Thymus (tissue), 14 donors: ENCODE measurements at places on chromosomes 3 and 15. TPM values are rescaled to one million over a fixed set of nuclear protein-coding genes. Genes with fewer than 3 reads are reported as not detected.
A peak's percentile ranks its signal among the peaks of the same experiment; 100 is the strongest.

GRCh38 chr3:10025205-10026083 lies 793 bp upstream of the FANCD2 start:
- no peak for DNase-seq

DNA sequence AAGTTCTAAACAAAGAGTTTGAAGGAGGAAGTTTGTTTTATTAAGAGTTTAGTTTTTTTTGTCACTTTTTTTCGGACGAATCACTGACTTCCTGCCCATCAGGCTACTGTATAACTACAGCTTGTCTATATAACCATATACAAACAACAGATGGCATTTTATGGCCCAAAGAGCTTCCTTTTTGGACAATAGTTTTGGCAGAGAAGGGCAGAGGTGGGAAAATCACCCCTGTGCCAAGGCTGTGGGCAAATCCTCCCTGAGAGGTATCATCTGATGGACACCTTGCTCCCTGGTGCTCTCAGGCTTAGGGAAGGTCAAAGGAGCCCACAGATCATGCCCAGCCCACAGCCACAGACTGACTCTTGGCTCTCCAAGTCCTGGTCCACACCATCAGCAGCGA lies 113.4 kb downstream of the OXNAD1 start:
- no peak for DNase-seq

DNA sequence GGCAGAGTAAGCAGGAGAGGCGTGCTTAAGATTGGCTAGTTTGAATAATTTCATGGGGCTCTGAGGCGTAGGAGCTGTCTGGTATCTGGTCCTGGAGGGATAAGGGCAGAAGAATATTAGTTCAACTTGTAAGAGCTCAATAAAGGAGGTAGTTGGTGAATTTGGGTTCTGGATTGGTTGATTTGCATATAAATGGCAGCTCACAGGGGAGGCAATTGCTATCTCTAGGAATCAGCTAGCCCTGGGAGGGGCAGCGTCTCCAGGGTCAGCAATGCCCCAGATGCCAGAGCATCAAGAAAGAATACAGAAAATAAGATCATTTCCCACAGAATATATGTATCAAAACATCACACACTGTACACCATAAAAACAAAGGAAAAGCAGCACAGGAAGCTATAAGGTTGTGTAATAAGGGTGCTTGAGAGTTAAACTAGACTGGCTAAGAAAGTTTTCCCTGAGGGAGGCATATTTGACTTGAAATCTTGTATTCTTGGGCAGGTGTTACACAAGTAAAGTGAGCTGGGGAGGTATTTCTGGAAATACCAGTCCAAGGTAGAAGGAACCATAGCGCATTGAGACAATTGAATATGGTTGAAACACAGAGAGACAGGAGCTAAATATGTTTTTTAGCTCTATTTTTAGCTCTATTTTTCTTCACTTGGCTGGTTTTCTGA lies 6.1 kb downstream of the MOBP start:
- no peak for DNase-seq

- DNase-seq, result no peak
These were observed 114.8 kb downstream of the DLG1 start for GRCh38 chr3:197183582-197183981.

- DNase-seq, result no peak
These were observed 626.5 kb upstream of the TBL1XR1 start for GRCh38 chr3:177823701-177824189.

- DNase-seq, result no peak
These were observed 8.8 kb downstream of the ARID3B start for GRCh38 chr15:74549816-74550215.

DNA sequence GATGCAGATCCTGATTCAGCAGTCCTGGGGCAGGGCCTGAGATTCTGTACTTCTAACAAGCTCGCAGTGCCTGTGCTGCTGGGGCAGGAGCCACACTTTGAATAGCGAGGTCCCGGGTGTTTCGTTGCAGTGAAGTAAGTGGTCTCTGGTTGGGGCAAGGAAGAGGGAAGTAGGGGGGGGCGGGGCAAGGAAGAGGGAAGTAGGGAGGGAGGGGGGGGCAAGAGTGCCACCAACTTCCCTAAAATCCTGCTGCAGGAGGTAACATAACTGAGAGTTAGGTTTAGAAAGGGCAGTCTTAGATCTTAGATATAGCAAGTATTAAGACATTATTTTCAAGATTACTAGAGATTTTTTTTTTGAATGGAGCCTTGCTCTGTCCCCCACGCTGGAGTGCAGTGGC lies 35.5 kb downstream of the CRTAP start:
- DNase-seq, result no peak

- peak; percentile 49 for DNase-seq
These were observed 35.7 kb downstream of the MGA start for GRCh38 chr15:41695750-41696436.

Gene AGBL1
- 0.02 TPM for polyA plus RNA-seq

DNA sequence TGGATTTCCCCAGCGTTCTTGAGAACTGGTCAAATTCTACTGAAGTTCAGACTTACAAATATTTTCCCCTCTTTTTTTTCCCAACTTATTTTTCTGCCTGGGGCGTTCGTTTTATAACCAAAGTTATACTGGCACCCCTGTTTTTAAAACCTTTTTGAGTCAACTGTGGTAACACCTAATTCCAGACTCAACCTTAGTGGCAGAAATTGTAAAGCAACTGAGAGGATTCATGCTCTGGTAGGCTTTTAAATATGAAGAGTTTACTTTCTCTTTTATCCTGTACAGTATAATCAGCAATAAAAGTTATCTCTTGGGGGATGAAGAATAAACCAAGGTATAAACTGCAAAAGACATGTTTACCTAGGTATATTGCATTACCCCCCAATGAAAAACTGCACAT lies 2.3 kb downstream of the IL5RA start:
- DNase-seq, result no peak

Gene EXOSC7
- 39.2 TPM for polyA plus RNA-seq

DNA sequence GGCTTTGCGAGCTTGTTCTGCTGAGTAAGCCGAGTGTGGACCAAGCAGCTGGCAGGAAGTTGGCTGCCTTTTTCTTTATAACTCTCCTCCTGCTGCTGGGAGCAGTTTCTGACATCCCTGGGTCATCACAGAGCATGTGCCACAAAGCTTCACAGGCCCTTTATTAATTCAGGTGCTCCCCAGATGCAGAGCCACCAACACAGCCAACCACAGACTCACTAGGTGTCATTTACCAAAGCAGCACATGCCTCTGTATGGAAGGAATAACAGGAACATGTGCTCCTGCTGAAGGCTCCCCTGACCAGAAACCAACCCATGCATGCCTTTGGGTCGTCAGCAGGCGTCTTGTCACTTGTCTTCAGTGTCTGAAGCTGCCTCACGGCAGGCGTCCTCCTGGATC lies 152.5 kb downstream of the ADAMTS17 start:
- DNase-seq, result no peak

DNA sequence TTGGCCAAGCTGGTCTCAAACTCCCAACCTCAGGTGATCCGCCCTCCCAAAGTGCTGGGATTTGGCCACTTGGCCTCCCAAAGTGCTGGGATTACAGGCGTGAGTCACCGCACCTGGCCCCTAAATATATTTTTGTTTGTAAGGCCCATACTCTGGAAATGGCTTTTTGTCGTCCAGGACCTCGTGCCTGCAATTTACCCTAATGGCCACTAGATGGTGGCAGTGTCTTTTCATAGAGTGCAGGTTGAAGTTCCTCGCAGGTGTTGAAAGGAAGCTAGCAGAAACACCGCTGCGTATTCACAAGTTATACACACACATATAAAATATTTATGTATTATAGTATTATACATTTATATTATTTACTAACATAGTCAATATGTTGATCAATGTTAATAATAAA lies 97.2 kb downstream of the LRTM1 start:
- peak; percentile 7 for DNase-seq

DNA sequence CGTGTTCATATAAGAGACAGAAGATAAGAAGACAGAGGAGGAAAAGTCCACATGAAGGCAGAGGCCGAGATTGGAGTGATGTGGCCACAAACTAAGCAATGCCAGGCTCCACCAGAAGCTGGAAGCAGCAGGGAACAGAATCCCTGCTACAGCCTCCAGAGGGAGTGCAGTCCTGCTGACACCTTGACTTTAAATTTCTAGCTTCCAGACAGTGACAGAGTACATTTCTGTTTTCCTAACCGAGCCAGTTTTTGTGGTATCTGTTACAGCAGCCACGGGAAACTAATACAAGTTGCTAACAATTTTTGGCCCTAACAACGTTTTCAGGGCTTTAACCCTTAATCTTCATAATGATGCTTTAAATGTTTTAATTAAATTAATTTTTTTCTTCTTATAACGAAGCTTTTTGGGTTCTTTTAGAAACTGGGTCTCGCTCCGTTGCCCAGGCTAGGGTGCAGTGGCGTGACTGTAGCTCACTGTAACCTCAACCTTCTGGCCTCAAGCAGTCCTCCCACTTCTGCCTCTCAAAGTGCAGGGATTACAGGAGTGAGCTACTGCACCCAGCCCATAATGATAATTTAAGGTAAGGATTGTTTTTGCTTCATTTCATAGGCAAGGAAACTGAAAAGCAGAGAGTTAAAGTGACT lies 202.3 kb upstream of the PROK2 start:
- DNase-seq, result no peak

Gene WDR93
- 0.32 TPM for polyA plus RNA-seq

DNA sequence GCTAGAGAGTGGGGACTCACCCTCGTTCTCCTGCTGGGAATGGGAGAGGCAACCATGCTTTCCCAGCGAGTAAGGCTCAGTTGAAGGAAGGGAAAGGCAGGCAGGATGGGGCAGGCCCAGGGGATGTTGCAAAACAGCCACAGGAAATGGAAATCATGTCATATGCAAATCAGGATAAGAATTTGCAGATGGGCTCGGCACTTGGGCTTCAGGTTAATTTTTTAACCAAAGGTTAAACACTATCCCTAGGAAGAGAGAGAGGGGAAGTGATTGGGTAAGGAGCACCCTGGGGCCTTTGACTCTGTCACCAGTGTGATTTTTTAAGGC lies 14.6 kb upstream of the PLA2G4E start:
- DNase-seq, result no peak

Gene SENP2
- 12.4 TPM for polyA plus RNA-seq

- DNase-seq, result no peak
These were observed 537.3 kb upstream of the TGFBR2 start for GRCh38 chr3:30069056-30069455.

DNA sequence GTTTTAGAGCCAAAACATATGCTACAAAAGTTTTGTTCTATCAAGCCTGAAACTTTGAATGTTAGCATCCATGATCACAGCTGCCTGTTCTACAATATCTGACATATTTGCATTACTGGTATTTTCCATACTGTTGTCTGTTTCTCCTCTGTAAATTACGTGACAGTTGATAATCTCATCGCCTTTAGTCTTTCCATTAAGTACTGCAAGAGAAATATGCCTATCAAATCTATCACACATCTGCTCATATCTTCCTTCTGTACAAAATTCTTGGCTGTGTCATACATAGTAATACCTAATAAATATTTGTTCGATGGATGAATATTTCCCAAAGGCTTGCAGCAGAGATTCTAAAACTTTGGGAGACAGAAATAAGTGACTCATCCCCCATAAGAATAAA lies 717.3 kb downstream of the OTOL1 start:
- DNase-seq, result no peak

GRCh38 chr15:100836501-100836900 lies 43.1 kb upstream of the ALDH1A3 start:
- DNase-seq, result no peak

- no peak for DNase-seq
These were observed 25.1 kb upstream of the LPP start for GRCh38 chr3:188128905-188129304.

- DNase-seq, result no peak
These were observed 2.7 kb upstream of the JMJD7 start for GRCh38 chr15:41825145-41825544.

Gene PRICKLE2
- polyA plus RNA-seq, result 1.2 TPM
